Fibroblast of the aortic adventitia (primary cell): ENCODE measurements at places on chromosomes 7 and 10. TPM values are rescaled to one million over a fixed set of nuclear protein-coding genes. Genes with fewer than 3 reads are reported as not detected.

Gene ZNF365
- 0.41 and 7.2 TPM in 2 replicates for total RNA-seq

Gene PLEKHS1
- total RNA-seq = not detected in 2 replicates

Gene THSD7A
- total RNA-seq = 0.49 and 2.5 TPM in 2 replicates

Gene GCK
- total RNA-seq = 0.36 TPM in 1 of 2 replicates, not detected in the other

Gene ACADSB
- total RNA-seq = 7.4 and 11.4 TPM in 2 replicates

Gene CYP3A7
- 0.74 TPM in 1 of 2 replicates, not detected in the other for total RNA-seq

Gene PRLHR
- total RNA-seq = not detected in 2 replicates

Gene GBX1
- not detected in 2 replicates for total RNA-seq

Gene ASZ1
- not detected in 2 replicates for total RNA-seq

Gene ANXA8L1
- 1.2 TPM in 1 of 2 replicates, not detected in the other for total RNA-seq

Gene SEMA3C
- 208 and 319 TPM in 2 replicates for total RNA-seq

Gene PNLIP
- not detected in 2 replicates for total RNA-seq

Gene ACBD5
- 26.8 and 58.4 TPM in 2 replicates for total RNA-seq

Gene FAM170B
- total RNA-seq = not detected in 2 replicates

Gene RPEL1
- under 0.01 and 0.82 TPM in 2 replicates for total RNA-seq

Gene CCDC146
- total RNA-seq = 1.4 and 2.0 TPM in 2 replicates

Gene PPP1R3A
- total RNA-seq = not detected in 2 replicates

Gene CNTNAP2
- total RNA-seq = under 0.01 TPM in 1 of 2 replicates, not detected in the other

Gene FRMPD2
- not detected in 2 replicates for total RNA-seq

Gene CHRM2
- total RNA-seq = 1.2 and 26.4 TPM in 2 replicates
